ENCODE measurements at places on chromosomes 2 and 18. TPM values are rescaled to one million over a fixed set of nuclear protein-coding genes. Genes with fewer than 3 reads are reported as not detected.

The CFAP65 gene
- total RNA-seq: 0.19 TPM

The SERPINB11 gene
- 2.1 TPM for total RNA-seq

The DQX1 gene
- total RNA-seq: 13.3 TPM

The RMND5A gene
- 44.9 TPM for total RNA-seq

The C2orf92 gene
- 2.5 TPM for total RNA-seq

The CRYGC gene
- not detected for total RNA-seq

The GLS gene
- 59.7 TPM for total RNA-seq

The DUSP19 gene
- total RNA-seq: 1.5 TPM

The INHA gene
- total RNA-seq: not detected

The KIF1A gene
- not detected for total RNA-seq

The TBC1D8 gene
- 46.9 TPM for total RNA-seq

DNA sequence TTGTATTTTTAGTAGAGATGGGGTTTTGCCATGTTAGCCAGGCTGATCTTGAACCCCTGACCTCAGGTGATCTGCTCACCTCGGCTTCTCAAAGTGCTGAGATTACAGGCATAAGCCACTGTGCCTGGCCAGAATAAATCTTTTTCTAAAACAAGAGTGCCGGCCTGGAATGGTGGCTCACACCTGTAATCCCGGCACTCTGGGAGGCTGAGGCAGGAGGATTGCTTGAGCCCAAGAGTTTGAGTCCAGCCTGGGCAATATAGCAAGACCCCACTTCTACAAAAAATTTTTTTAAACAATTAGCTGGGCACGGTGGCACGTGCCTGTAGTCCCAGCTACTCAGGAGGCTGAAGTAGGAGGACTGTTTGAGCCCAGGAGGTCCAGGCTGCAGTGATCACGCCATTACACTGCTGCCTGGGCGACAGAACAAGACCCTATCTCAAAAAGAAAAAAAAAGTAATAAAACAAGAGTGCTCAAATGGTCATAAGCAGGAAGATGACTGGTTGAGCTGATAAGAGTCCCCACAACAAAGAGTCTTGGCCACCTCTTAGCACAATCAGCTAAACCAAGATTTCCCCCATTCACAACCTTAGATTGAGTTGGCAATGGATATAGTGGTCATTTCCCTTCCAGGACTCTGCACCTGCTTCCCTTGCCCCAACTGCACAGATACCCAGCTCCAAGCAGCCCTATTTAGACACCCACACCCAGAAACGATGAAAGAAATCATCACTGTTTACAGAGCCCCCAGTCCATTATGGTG is 5.8 kb upstream of the UCN start:
- no peak for DNase-seq

GRCh38 chr2:112646791-112647689 is 1.3 kb downstream of the SLC20A1 start:
- no peak for DNase-seq

DNA sequence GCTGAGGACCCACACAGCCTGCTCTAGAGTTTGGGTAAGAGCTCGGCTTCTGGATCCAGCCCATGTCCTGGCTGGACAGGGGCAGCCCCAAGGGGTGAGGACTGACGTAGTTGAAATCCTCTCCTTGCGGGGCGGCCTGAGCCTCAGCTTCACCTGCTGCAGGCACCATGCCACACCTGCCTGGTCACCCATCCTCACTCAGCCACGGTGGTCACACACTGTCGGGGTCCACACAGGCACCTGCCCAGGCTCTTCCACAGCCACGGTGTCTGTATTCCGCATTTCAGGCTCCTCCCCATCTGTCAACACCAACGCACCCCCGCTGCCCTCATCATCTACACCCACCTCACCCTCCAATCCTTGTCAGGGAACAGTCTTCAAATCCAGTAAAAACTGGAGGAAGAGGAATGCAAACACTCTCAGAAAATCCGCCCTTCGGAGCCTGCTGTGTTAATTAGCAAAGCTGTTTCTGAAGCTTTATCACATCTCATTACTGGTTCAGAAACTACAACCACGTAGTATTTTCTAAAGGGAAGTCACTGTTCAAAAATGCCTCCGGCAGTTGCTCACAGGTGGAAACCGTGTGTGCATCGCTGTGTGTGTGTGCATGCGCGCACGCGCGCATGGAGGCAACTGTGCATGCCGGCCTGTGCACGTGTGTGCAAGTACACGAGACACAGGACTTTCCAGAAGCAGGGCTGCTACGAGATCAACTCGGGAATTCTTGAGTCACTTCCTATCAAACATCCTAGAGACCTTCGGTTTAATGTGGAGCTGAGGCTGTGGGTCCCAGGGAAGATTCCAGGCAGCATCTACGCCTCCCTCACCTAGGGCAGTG is 38.2 kb downstream of the SLC66A2 start:
- no peak for DNase-seq

DNA sequence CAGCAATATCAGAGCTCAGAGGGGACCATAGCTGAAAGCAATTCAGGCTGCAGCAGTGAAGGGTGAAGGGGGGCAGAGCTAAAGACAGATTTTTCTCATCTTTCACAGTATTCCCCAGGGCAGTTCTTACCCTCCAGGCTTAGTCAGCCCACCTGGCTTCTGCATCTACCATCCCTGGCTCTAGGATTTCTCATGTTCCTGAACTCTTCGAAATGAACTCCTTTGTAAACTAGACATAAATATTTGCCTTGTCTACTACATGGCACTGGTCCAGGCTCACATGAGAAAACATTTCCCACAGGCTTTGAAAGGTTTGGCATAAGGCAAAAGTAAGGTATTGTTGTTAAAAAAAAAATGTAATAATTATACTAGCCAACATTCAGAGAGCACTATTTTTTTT is 23.6 kb upstream of the NEB start:
- no peak for DNase-seq

DNA sequence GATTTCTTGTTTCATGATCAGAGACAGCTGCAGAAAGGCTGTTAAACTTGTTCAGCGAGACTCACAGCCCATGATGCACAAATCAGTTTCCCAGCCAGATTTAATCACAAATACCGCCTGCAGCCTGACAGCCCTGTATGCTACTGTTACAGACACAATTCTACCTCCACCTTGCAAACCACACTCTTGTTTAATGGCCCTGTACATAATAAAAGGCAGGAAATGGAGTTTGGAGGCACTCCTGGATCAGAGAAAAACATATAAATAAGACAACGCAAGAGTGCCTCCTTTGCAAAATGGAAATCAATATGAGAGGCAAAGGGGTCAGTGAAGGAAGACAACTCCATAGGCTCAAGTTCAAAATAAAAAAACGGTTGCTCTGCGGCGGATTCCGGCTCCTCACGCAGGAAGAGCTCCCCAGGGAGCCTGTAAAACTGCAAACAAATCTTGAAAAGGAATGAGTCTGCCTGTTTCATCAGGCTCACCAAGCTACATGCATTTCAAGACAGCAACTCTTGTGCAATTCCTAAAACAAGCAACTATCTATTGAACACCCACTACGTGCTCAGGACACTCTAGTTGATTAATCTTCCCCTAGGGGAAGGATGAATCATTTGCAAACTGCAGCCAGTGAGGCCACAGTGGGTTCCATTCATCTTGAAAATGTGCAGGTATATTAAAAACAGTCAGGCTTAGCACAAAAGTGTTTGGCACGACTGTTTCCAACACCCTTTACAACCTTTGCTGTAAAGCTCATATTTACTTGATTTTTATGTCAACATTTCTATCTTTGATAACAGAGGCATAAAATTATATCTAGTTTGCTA is 37.5 kb downstream of the TBC1D8 start:
- no peak for DNase-seq

DNA sequence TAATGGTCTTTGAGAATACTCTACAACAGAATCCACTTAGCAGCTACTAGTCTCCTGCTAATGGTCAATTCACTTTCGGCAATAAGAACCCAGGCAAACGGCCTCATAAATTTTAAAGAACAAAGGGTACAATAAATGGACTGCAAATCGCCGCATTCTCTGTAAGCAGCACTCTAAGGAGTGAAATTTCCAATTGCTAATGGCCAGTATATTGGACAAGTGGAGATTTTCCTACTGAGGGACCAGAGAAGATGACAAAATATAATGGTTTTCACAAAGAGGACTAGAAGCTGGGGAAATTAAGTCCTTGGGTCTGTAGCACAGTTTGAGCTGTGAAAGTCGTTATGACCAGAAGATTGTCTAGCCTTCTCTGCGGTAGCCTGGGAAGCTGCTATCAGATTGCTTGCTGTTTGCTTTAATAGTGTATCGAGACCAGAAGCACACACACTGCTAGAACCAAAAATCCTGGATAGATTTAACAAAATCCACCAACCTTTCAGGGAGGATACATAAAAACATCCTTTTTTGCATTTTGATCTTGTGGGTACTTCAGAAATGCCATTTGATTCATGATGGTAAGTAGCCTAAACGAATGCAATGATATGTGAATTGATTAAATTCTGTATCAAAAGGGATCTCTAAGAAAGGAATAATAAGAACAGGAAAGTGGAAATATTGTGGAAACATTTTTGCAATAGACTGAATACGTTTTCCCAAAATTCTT is 53.6 kb upstream of the ATP8B1 start:
- no peak for DNase-seq

- DNase-seq: no peak
These were observed 57.5 kb upstream of the CPO start for GRCh38 chr2:206881708-206882410.

GRCh38 chr2:98444436-98445176 is at the start of gene INPP4A:
TSS of gene INPP4A (plus strand) at chr2:98444858. CDS start at chr2:98520049, 75,191 bp downstream.
- DNase-seq: no peak

- DNase-seq: no peak
These were observed 545 bp downstream of the MPP4 start for GRCh38 chr2:201697899-201698298.

GRCh38 chr18:79458131-79458838 is 62.6 kb downstream of the NFATC1 start:
- DNase-seq: no peak

GRCh38 chr18:49486606-49486952 is 455 bp downstream of the C18orf32 start:
- DNase-seq: no peak

- DNase-seq: no peak
These were observed 154.9 kb upstream of the NCKAP5 start for GRCh38 chr2:133723133-133723532.

DNA sequence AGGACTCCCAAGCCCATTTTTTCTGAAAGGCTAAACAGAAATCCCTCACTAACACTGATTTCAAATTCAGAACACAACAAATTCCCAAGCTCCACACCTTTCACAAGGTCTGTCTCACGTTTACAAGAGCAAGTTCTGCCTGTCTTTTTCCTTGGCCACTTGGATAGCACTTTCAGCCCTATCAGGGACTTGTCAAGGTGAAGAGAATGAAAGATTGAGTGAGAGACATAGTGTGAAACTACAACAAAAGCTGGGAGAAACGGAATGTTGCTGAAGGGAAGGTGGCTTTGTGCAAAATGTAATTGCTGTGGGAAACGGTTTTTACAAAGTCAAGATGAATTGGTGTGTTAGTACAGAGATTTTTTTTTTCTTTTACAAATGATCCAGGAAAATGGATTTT is 89.4 kb upstream of the GATA6 start:
- DNase-seq: no peak

DNA sequence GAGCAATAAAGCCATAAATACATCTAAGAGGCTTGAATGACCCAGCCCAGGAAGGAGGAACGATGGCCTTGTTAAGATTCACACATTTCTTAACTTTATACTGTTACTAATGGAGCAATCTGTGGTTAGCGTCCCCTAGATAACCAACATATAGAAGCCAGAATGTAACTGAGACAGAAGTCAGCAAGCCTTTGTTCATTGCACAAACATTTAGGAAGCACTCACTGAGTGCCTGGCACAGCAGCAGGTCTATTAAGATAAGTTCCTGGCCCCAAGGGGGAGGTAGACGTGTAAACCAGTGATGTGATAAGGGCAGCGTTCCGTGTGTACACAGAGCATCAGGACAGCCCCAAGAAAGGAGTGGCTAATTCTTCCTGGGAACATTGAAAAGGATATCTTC is 63.6 kb upstream of the ATL2 start:
- no peak for DNase-seq

DNA sequence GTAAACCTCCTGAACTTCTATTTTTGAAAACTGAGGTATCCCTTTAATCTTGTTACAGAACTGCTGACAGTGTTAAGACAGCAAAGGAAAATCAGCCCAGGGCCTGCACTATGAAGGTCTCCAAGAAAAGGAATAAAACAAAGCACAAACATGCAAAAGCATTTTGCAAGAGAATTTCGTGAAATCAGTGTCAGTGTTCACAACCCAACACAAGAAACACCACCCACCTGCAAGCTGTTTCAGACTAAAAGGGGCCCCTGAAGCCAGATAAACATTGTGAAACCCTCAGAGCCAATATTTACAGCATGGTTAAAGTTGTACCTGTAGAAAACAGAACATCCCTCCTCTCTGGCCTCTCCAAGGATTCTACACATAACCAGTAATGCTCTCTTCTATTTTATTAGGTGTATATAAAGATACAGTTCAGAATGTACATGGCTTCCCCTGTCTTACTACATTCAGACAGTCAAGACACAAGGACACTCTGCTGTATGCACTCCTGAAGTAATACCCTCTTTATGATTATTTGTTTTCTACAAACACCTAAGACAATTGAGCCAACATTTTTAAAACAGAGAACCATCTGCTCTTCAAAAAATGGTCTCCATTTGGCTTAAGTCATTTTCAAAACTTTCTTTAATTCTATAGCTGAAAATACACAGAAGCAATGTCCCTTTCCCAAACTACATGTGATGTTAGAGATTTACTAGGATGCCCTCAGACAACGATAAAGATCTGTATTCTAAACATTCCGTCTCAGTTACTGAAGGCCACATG is 149.5 kb upstream of the ZFP36L2 start:
- no peak for DNase-seq

GRCh38 chr18:46621871-46622270 is 35.1 kb downstream of the LOXHD1 start:
- DNase-seq: no peak

- DNase-seq: no peak
These were observed 24.4 kb downstream of the SERTAD2 start for GRCh38 chr2:64629329-64629781.

DNA sequence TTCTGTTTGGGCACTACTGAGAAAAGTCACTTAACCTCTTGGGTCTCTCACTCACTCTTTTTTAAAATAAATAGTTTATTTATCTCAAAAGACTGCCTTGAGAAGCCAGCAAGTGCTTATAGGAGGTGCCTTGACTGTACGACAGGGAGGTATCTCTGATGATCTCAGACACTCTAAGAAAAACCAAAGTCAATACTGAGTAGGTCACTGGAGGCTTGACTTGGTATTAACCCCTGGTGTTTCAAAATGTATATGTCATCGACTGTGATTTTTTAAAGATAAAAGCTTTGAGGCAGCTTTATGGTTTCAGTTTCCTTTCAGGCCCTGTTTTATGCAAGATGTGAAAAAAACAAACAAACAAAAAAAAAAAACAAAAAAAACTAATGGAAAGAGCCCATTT is 33.7 kb downstream of the MREG start:
- no peak for DNase-seq

GRCh38 chr2:194566907-194567660 is 1089.9 kb upstream of the SLC39A10 start:
- no peak for DNase-seq

GRCh38 chr2:241218131-241219029 is 29.9 kb downstream of the ANO7 start:
- DNase-seq: no peak

All from esophagus squamous epithelium (tissue), 5 donors.